ENCODE measurements at places on chromosomes 1 and 21.

DNA sequence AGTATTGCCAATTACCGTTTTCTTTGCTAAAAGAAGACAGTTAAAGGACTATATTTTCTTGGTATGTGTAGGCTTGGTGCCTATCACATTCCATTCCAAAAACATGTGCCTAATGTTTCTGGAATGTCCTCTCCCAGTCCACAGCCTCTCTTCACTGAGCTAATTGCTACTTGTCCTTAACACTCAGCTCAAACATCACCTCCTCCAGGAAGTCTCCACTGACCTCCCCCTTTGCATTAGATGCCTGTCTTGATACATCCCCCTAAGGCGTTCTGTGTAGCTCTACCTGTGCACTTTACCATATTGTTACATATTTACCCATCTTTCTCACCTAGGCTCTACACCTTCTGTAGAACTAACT lies 195.6 kb upstream of the CAMK1G start:
- no peak for DNase-seq

DNA sequence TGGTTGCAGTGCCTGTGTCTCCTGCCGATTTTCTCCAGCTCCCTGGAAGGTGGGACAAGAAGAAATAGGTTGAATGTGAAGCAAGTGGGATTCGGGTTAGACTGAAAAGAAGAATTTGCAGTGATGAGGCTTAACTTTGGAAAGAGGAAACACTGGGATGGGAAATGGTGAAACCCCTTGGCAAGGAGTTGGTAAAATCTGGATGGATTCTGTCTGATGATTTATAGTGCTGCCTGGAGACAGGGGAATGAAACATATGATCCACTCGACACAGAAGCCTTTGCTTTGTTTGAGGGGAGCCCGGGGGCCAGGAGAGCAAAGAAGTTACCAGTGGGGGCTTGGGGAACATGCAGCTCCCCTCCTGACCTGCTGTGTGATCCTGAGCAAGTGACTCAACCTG lies 67.2 kb downstream of the UBIAD1 start:
- no peak for DNase-seq

- no peak for DNase-seq
These were observed 710 bp upstream of the PALMD start for GRCh38 chr1:99645203-99645602.

DNA sequence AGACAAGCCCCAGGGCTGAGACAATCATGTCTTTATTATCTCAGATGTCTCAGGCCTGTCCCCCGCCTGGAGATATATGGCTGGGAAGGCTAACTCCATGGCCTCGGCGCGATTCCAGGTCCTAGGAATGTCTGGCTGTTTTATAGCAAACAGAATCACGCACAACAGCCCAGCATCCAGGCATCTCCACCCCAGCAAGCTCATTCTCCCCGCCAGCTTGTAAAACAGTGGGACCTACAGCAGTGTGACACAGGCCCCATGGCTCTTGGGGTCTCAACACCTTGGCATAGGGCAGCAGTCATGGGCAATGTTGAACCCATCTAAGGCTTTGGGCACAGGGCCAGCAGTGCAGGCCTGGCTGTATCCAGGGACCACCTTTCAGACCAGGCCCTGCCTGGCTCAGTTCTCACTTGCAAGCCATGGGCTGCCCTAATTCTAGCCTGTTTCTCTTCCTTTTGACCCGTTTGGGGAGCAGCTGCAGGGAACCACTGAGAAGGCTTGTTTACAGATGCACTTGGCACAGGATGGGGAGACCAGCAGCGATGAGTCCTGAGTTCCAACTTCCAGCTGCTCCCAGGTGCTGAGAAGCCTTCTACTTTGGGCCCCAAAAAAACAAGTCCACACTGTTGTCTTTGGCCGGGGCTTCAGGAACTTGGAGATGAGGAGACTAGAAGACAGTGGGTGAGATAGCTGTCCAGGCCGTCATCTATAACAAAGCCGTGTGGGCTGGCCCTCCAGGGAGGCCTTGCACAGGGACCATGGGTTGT lies 34.4 kb downstream of the WNT4 start:
- DNase-seq: peak; percentile 61

DNA sequence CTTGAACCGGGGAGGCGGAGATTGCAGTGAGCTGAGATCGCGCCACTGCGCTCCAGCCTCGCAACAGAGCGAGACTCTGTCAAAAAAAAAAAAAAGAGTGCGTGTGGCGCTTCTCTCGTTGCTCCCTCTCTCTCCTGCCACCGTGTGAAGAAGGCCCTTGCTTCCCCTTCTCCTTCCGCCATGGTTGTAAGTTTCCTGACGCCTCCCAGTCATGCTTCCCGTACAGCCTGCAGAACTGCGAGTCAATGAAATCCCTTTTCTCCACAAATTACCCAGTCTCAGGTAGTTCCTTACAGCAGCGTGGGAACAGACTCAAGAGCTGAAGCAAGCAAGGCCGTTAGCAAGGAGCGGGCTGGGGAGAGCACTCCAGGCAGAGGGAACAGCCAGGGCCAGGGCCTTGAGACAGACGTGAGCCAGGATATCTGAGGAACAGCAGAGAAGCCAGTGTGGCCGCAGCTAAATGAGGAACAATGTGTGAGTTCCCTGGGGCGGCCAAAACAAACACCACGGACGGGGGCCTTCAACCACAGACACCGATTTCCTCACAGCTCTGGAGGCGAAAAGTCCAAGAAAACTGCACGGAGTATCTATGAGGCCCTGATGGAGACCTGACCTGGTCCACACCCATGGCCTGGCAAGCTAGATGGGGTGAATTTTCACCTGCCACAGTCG lies 54.2 kb upstream of the ETS2 start:
- DNase-seq: no peak

Data from smooth muscle cell of the brain vasculature (primary cell).